Activated T-cell treated with anti-CD3 and anti-CD28 coated beads for 48 hours (primary cell): ENCODE measurements at places on chromosomes 7 and 10.

DNA sequence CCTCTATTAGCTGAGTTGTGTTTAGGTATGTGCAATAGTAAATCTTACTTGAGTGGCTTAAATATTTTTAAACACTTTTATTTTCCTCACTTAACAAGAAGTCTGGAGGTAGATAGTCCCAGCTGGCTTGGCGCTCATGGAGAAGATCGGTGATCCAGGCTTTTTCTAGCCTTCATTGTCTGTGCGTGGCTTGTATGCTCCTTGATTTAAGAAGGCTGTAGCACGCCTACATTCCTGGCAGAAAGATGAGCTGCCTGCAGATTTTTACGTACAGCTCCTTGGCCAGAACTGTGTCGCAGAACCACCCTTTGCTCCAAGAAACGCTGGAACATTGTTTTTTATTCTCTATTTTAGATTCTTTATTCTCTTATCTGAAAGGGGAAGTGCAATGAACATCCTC lies 284.1 kb downstream of the KIF20B start:
- no peak for DNase-seq

DNA sequence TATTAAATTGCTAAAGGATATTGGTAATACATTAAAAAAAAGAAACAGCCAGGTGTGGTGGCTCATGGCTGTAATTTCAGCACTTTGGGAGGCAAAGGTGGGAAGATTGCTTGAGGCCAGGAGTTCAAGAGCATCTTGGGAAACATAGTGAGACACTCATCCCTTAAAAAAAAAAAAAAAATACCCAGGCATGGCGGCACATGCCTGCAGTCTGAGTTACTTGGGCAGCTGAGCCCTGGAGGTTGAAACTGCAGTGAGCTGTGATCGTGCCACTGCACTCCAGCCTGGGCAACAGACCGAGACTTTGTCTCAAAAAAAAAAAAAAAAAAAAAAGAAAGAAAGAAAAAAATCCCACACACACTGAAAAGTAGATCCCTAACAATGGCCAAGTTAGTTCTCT lies 59.7 kb downstream of the MACC1 start:
- DNase-seq, result no peak

GRCh38 chr7:120502132-120502531 lies 229.2 kb downstream of the KCND2 start:
- no peak for DNase-seq

- DNase-seq, result no peak
These were observed 17.7 kb upstream of the NRP1 start for GRCh38 chr10:33352175-33352574.

DNA sequence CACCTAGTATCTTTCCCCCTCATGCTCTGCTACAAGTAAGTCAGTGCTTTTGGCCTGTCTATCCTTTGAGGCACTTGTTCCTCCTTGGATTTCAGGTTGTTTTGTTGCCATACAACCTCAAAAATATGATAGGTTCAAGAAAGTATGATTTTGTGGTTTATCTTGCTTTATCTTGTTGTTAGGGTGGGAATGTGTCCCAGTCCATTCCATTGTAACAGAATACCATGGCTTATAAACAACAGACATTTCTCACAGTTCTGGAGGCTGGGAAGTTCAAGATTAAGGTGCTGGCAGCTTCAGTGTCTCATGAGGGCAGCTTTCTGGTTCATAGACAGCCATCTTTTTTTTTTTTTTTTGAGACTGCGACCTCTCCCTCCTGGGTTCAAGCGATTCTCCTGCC lies 72.1 kb downstream of the TMEM270 start:
- DNase-seq, result no peak

DNA sequence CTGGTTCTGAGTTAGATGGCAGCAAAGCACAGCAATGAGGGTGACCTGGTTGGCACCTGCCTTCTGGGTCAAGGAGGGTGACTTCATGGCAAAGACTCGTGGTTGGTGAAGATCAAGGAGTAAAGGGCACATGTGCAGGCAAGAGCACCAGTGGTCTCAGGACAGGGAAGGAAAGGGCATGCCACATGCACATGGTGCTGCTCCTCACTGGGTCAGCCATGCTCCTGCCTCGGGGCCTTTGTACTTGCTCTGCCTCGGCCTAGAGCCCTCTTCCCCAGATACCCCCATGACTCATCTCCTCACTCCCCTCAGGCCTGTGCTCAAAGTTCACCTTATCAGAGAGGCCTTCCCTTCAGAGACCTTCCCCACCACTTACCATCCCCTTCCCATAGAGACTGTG lies 106.7 kb upstream of the KDM7A start:
- no peak for DNase-seq

- DNase-seq, result no peak
These were observed 202.6 kb upstream of the ZMIZ1 start for GRCh38 chr10:78865931-78866717.

DNA sequence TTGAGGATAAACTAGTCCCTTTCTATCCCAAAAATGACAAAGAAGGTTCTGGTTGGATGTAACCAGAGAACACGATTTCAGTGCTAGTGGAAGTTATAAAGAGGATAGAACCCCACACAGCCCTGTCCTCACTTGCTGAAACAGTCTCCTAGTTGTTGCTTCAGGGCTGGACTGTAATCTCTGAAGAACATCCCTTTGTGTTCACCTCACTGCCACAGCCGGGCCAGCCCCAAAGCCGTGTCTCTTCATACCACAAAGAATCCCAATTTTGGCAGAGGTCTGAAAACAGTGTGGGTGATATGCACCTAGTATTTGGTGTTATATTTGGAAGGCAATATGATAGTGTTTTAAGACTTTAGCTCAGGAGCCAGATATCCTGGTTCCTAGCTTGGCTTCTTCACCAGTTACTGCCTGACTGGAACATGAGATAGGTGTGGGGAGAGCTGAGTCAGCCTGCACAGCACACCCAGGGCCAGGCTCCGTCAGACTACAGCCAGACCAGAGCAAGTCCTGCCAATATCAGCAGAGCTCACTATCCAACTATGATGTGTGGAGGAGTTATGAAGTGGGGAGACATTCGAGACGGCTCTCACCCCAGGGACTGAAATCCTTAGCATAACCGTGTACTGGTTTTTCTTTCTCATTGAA lies 21.2 kb downstream of the CYP3A4 start:
- no peak for DNase-seq

- no peak for DNase-seq
These were observed 176.8 kb downstream of the ZMYND11 start for GRCh38 chr10:311901-312665.

DNA sequence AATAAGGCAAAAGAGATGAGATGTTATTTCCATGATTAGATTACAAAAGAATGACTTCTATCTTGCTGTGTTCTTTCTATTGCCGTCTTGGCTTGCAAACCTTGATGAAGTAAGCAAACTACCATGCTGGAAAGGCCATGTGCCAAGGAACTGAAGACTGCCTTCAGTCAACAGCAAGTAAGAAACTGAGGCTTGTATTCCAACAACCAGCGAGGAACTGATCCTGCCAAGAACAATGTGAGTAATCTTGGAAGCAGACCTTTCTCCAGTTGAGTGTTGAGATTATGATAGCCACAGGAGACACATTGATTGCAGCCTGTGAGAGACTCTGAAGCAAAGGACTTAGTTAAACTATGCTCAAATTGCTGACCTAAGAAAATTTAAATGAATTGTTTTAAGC lies 164.6 kb upstream of the GRM3 start:
- no peak for DNase-seq

- DNase-seq, result no peak
These were observed 570.2 kb downstream of the PTPRN2 start for GRCh38 chr7:158017111-158018097.
